ENCODE measurements at places on chromosomes 1 and 21.
A peak's percentile ranks its signal among the peaks of the same experiment; 100 is the strongest.

- DNase-seq = no peak
Measured at GRCh38 chr21:36710729-36711048, 11.8 kb downstream of the SIM2 start.

- no peak for DNase-seq
Measured at GRCh38 chr1:114488739-114489138, 22.3 kb downstream of the TRIM33 start.

DNA sequence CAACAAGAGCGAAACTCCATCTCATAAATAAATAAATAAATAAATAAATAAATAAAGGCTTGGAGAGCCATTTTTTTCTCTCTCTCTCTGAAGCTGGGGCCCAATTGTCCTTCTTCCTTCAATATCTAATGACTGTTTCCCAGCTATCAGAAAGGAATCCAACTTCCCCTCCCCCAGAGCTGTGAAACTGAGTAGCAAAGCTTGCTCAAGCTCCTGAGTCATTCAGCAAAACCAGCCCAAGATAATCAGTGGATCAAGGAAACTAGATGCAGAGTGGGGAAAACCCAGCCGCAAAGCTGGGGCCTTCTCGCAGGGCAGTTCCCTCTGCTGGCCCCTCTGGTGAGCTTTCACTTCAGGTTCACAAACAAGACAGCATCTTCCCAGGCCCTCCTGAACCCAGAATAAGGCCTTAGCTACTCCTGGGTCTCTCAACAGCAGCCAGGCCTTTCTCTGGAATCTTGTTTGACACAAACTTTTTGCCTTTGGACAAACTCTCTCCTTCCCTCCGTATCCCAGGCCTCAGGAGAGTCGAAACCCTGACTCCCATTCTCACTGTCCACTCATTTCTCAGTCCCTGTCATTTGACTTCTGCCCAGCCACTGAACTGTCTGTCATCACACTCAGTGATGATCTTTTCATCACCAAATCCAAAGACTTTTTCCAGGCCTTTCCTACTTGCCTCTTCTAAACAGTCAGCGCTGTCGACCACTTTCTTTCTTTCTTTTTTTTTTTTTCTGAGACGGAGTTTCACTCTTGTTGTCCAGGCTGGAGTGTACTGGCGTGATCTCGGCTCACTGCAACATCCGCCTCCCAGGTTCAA, 18.0 kb upstream of the PTP4A2 start:
- peak; percentile 90 for DNase-seq

DNA sequence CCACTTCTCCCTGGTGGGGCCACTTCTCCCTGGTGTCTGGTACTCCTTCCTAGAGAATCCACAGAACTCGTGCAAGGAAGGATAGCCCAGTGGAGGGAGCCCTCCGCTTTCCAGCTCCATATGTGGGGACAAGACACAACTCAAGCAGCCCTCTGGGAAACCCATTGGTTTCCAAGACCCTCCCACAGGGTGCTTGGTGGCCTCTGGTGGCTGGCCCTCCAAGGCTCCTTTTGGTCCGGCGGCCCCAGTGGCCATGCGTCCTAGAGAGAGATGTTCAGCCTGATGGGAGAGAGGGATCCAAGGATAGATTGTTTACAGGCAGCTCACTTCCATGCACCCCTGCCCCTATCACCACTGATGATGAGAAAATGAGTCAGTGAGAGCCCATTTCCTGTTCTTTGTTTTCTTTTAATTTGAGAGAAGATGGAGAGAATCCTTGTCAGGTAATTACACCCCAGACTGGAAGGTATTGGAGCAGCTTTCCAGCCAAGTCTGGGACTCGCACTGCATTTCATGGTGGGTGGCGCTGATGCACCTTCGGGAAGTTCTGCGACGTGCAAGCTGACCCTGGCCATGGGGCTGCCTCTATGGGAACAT, 486.2 kb upstream of the VAMP3 start:
- DNase-seq = no peak

DNA sequence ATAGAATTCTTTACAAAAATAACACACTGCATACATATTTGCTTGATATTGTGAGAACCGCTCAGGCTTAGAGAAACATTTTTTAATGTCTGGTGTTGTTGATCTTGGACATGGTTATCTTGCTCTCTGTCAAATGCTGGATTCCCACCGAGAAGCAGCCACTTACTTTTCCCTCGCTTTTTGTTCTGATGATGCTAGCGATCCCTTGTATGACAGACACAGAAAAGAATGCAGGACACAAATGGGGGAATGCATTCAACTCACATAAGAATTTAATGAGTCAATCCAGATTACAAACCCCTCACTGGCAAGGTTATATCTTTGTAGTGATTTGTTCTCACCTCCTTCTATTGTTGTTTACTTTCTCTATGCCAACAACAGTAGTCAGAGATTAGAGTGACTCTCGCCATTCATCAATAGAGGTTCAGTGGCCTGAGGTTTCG, 76.8 kb upstream of the AKT3 start:
- DNase-seq = peak; percentile 49

GRCh38 chr1:154998818-154999570, 3.6 kb upstream of the ZBTB7B start:
- DNase-seq = peak; percentile 94

DNA sequence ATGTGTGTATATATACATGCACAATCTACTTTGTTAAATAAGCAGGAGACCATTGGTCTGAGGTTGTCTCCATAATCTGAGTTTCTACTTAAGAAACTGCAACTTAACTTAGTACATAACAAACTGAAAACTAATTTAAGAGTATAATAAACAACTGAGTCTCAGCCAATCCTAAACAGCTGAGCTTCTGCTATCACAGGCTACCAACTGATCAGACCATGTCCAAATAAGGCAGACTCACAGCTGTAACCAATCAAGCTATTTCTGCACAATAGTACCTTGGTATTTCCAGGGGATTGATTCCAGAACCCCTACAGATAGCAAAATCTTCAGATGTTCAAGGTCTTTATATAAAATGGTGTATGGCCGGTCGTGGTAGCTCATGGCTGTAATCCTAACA, 26.0 kb upstream of the C1orf146 start:
- DNase-seq = no peak

DNA sequence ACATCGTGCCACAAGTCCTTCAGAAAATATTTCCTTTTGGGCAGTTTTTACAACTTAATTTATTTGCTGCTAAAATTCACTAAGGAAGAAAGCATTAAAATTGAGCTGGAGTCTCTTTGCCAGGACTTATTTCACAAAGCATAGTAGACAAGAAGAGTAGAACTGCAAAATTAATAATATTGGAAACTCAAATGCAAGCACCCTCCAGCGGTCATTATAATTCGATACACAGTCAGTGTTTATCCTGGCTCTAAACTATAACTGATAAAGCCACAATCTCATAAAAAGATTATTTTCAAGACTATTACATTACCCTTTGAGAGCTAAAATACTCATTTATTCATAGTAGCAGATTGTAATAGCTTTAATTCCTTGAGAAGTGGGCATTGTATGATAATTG, 655.4 kb downstream of the RWDD3 start:
- no peak for DNase-seq

DNA sequence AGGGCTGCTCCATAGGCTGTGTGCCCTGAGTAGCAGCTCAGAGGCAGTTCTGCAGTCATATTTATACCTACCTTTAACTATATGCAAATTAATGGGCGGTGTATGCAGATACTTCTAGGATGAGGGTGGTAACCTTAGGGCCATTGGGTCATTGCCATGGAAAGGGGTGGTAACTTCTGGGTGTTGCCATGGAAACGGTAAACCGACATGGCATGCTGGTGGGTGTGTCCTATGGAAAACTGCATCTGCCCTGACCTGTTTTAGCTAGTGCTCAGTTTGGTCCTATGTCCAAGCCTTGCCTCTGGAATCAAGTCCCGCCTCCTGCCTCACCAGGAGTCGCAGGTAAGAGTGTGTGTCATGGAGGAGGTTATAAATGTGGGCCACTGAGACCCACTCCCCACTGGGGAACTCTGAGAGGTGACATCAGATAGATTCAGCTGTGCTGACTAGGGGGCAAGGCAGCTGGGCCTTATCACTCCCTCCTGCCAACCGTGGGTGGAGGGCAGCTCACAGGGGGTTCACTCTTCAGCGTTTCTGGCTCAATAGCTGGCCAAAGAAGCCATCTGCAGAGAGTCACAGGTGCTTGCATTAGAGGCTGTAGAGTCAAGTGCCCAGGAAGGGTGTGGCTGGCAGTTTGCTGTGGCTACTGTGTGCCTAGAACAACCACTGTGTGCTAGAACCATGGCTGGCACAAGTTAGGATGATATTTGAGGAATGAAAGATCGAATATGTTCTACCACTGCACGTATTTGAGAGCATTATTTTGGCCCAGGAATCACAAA, 19.0 kb downstream of the BACE2 start:
- peak; percentile 73 for DNase-seq

DNA sequence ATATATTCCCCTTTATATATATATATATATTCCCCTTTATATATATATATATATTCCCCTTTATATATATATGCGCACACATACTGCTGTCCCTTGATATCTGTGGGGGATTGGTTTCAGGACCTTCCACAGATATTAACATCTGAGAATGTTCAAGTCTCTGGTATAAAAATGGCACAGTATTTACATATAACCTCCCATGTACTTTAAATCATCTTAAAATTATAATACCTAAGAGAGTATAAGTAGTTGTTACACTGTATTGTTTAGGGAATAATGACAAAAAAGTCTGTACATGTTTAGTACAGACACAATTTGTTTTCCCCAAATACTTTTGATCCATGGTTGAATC, 45.8 kb downstream of the NR5A2 start:
- DNase-seq = no peak

- DNase-seq = no peak
Measured at GRCh38 chr1:160214481-160215140, 9.4 kb downstream of the PEA15 start.

DNA sequence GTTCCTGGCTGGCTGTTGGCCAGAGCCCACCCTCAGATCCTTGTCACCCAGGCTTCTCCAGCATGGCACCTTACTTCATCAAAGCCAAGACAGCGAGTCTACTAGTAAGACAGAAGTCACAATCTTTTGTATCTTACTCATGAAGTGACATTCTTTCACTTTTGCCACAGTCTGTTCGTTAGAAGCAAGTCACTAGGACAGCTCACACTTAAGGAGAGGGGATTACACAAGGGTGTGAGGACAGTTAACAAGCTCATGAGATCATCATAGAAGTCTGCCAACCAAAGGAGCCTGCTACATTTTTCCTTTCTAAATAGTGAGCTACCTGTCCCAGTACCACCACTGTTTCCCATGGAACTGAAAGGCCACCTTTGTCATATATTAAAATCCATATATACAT, 61.5 kb downstream of the PACC1 start:
- DNase-seq = no peak

DNA sequence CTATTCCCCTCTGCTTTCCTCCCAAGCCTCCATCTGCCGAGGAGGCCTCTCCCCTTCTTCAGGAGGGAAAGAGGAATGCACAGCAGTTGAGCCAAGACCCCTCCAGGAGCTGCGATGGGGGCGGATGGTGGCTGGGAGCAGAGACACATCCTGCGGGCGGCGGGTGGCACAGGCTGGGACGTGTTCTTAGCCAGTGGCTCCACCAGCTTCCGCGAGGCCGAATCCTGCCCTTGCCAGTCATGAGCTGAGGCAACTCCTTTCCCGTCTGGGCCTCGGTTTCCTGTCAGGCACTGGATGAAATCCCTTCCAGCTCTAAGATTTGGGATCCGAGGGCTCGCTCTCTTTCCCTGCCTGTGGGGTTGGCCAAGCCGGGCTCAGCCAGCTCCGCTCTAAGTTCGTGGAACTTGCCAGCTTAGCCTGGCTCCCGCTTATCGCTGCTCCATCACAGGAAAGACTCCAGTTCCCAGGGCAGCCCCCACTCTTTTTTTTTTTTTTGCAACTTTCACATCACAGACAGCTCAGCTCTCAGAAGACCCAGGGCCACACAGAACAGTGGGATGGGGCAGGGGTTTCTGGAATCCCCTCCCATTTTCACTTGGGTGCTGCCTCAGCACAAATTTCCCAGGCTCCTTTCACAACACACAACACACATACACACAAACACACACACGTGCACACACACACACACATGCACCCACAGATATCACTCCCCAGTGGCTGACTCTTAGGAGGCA, 506 bp downstream of the MYOM3 start:
- DNase-seq = no peak

DNA sequence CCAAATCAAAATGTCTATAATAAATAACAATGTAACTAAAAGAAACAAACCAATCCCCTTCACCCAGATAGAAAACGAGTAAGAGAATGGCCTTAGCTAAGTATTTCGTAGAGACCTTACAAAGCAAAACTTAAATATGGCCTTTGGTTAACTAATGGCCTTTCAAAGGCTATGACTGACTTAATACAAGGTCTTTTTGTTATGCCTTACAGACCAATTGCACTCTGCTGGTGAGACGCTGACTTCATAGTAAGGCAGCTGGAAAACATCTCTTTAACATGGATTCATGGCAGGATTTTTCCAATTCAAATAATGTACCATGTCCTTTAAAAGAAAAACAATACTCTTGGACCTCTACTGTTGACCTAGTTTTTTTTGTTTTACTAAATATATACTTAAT, 15.8 kb upstream of the TBCE start:
- no peak for DNase-seq

- DNase-seq = no peak
Measured at GRCh38 chr1:188700116-188700515, 1777.5 kb downstream of the BRINP3 start.

DNA sequence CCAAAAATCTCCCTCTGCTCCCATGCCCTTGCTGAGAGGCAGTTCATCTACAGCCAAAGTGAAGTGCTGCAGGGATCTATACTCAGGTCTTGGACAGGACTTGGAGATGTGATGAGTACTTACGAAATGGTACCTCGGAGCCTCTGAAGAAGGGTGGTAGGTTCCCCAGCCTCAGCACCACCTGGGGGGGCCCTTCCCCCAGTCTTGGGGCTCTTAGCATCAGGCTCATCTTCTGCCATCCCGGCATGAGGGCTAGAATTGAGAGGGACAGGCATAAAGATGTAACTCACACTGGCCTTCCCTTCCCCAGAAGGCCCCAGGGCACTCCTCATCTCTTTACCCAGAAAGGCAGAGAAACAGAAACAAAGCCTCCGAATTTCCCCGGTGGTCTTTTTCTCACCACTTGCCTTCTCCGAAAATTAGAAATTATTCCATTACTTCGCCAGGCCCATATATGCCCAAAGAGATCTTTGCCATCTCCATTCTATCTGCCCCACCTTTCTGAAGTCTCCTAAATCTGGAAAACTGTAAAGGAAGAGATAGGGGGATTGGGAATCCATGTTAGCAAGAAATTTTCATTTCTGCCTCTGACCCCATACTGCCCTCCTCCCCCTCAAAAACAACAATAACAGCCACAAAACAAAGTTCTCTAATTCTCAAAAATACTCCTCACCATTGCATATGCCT, 827 bp downstream of the RFX5 start:
- DNase-seq = peak; percentile 22

GRCh38 chr1:145702826-145703225, 4.3 kb downstream of the PDZK1 start:
- no peak for DNase-seq

DNA sequence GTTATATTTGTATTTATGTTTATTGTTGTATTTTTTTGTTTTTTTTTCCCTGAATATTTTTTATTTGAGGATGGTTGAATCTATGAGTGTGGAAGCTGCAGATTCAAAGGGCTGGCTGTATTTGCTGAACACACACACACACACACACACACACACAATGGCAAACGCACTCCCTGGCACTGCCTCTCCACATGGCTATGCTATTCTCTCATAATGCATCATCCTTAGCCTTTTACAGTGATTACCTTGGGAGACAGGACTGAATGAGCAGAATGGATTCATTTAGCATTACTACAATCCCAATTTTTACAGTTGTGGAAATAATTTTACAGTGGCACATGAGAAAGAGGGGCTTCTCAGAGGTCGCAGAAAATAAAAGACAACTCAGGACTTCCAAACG, 390.1 kb downstream of the PCP4 start:
- DNase-seq = no peak

- DNase-seq = peak; percentile 7
Measured at GRCh38 chr1:199124351-199124750, 485.5 kb downstream of the PTPRC start.
